HFFc6 (cell line): ENCODE measurements at places on chromosomes 6 and 20.

DNA sequence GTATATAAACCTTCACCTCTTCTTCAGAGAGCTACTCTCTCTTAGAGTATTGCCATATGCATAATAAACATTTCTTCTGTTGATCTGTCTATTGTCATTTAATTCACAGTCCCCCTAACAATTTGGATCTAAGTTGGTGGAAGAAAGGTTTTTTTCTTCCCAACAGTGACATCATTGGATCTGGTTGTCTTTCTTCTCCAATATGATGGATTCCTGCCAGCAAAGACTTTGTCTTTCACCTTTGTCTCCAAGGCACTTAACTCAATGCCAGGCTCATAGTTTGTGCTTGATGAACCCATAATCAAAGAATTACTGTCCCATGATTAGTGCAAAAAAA, 39.6 kb downstream of the ABHD12 start:
- DNase-seq, result no peak

GRCh38 chr20:19777981-19778380, 19.9 kb downstream of the RIN2 start:
- no peak for DNase-seq

DNA sequence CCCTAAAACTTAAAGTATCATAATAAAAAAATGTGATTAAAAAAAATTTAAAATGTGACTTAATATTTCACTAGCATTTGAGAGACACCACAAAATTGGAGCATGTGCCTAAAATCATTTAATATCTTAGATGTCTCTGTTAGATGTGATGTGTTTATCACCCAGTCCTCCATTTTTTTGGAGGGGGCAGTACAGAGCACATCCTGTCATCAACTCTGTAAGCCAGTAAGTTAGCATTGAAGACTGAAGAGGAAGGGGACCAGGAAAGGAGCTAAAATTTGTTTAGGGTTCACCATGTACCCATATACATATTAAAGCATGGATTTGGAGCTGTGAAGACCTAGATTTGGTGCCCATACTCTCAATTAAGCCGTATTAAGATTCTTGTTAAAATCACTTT, 30.7 kb upstream of the ADIG start:
- DNase-seq, result no peak

DNA sequence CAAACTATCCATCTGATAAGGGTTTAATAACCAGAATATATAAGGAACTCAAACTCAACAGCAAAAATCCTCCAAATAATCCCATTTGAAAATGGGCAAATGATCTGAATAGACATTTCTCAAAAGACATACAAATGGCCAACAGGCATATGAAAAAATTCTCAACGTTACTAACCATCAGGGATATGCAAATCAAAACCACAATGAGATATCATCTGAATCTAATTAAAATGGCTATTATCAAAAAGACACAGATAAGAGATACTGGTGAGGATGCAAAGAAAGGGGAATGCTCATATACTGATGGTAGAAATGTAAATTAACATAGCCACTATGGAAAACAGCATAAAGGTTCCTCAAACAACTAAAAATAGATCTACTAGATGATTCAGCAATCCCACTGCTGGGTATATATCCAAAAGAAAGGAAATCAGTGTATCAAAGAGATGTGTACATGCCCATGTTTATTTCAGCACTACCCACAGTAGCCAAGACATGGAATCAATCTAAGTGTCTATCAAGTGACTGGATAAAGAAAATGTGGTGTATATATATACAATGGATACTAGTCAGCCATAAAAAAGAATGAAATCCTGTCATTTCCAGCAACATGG, 6.1 kb upstream of the BRD2 start:
- no peak for DNase-seq

- no peak for DNase-seq
Measured at GRCh38 chr6:144423167-144423566, 138.0 kb downstream of the UTRN start.

- no peak for DNase-seq
Measured at GRCh38 chr6:163190786-163191185, 223.7 kb upstream of the QKI start.

DNA sequence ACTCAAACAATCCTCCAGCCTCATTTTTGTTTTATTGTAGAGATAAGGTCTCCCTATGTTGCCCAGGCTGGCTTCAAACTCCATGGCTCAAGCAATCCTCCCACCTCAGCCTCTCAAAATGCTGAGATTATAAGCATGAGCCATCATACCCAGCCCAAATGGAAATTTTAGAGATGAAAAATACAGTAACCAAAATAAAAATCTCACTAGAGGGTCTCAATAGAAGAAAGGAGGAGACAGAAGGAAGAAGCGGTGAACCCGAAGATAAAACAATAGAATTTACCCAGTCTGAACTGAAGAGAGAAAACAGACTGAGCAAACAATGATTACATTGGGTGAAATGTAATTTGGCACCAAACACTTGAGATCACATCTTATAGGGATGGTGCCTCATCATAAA, 16.7 kb upstream of the OLIG3 start:
- DNase-seq, result no peak

- no peak for DNase-seq
Measured at GRCh38 chr6:40585651-40586269, 1.4 kb downstream of the LRFN2 start.

- DNase-seq, result no peak
Measured at GRCh38 chr6:52186075-52186474, at the start of gene IL17A. Gene IL17A (plus strand): TSS chr6:52186375. CDS start chr6:52186432, 57 bp downstream.

DNA sequence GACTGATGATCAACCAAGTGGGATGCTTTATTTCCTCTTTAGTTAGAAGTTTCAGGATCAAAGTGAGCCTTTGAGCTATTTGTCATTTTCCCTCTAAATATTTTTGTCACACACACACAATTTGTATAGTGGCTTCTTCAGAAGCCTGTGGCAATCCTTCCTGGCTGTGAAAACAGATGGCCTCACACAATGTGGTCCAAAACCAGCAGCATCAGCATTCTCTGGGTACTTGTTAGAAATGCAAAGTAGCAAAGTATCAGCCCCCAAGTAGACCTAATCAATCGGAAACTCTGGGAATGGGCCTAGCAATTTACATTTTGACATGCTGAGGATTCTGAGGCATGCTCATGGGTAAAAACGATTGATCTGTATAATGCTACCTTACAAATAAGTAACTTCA, 115.9 kb downstream of the PAX1 start:
- no peak for DNase-seq

DNA sequence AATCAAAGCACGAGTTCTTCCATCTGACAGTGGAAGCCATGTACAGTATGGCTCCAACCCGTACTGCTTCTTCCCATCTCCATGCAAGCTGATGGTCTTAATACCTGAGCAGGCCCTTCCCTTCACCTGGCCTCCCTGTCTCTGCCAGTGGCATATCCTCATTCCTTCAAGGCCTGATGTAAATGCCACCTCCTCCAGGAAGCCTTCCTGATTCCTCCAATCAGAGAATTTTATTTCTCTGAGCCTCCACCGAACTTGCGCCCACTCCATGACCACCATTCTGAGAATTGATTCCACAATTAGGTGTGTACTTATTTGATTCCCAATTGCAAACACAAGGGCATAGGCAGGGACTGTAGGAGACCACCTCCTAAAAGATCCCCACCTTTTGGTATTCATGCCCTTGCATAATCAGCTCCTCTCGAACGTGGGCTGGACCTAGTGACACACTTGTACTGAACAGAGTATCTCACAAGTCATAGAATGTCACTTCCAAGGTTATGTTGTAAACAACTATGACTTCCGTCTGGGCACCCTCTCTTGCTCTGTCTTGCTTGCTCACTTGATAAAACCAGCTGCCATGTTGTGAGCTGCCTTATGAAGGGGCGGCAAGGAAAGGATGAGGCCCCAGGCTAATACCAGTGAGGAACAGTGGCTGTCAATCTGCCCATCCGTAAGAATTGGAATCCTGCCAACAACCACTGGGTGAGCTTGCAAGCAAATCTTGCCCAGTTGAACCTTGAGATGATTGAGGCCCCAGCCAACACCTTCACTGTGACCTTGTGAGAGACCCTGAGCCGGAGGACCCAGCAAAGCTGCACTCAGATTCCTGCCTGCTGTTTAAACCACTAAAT, 38.8 kb downstream of the CPNE5 start:
- no peak for DNase-seq

DNA sequence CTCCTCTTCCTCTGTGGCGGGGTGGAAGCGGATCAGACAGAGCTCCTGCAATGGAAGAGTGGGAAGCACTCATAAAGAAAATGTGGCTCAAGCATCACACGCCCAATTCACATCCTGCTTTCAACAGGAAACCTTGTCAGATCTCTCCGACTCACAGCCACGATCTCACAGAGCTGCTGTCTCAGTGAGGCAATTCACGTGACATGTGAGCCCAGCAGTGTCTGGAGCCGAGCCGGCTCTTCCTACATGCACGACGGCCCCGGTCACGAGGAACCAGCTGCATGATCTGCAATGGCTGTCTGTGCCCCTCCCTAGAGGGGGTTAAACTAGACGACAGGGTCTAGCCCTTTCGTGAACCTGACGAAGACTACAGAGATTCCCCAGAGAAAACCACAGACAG, 29.5 kb upstream of the TCFL5 start:
- DNase-seq, result no peak

GRCh38 chr6:3800850-3801591, 48.2 kb upstream of the FAM50B start:
- DNase-seq, result no peak

GRCh38 chr20:53890443-53891305, 179.7 kb downstream of the BCAS1 start:
- DNase-seq, result no peak

DNA sequence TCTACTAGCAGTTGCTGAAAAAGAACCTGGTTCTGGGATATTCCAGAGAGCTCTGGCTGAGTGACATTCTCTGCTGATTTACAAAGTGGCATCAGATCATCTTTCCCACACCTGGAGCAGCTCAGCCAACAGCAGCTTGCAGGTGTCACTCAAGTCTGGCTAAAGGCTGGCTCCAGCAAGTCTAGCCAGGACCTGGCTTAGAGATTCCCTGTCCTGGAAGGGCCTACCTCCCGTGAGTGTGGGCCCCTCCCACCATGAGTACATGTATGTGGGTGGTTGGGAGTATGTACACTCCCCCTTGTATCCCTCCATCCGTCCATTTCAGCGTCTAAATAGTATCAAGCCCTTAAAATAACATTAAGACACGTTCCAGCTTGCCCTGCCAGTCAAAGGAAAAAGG, 539.3 kb upstream of the ID4 start:
- no peak for DNase-seq

DNA sequence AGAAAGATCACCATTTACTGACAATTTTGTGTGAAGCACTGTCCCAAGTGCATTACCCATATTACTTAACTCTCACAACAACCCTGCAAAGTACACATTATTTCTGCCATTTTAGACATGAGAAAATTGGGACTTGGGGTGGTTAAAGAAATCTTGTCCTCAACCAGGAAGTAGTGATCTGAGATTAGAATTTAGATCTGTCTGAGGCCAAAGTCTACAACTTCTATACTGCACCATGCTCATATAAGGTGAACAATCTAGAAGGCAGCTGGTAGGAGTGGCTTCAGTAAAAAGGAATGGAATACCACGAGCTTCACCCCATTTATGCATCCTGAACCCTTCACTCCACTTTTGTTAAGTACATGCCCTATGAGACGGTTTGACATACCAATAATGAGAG, 87.6 kb downstream of the QRSL1 start:
- no peak for DNase-seq

DNA sequence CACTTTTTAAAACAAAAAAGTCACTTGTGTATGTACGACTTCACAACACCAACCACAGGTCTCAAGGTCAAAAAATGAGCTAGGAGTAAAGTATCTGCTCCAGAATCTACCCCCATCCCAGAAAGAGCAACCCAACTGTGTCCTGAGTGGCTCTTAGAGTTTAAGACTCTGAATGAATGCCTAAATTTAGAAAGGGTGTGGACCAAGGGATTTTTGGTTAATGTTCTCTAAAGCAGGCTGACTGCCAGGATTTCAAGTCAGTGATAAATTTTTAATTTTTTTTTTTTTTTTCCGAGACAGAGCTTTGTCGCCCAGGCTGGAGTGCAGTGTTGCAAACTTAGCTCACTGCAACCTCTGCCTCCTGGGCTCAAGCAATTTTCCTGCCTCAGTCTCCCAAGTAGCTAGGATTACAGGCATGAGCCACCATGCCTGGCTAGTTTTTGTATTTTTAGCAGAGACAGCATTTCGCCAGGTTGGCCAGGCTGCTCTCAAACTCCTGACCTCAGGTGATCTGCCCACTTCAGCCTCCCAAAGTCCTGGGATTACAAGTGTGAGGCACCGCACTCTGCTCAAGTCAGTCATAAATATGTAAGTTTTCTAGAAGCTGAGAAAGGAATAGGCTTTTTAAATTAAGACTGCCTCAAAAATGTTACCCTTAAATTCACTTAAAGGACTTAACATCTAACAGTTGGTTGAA, 20.2 kb downstream of the STAU1 start:
- DNase-seq, result peak; percentile 17

- no peak for DNase-seq
Measured at GRCh38 chr20:16147916-16148315, 425.3 kb downstream of the KIF16B start.

- no peak for DNase-seq
Measured at GRCh38 chr6:130961148-130961547, 101.9 kb downstream of the EPB41L2 start.

DNA sequence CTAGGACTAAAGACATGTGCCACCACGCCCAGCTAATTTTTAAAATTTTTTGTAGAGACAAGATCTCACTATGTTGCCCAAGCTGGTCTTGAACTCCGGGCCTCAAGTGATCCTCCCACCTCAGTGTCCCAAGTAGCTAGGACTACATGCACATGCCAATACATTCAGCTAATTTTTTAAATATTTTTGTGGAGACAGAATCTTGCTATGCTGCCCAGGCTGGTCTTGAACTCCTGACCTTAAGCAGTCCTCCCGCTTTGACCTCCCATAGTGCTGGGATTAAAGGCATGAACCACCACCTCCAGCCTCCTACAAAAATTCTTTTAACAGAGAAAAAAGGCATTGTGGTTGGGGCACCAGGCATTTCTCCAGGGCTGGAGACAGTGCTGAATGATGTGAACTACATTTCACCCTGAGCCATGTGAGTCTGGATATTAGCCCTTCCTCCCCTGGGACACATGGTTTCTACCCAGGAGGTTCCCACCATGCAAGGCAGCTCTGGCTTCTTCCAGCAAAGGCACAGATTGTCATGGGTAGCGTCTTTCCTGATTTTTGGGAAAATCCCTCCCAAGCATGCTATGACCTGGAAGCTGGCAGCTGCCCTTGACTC, 36.3 kb upstream of the CMTR1 start:
- DNase-seq, result peak; percentile 3
